ENCODE measurements at places on chromosomes 16 and 17.

- DNase-seq: no peak
Observed at GRCh38 chr16:65681406-65681805, 559.5 kb upstream of the CDH11 start.

DNA sequence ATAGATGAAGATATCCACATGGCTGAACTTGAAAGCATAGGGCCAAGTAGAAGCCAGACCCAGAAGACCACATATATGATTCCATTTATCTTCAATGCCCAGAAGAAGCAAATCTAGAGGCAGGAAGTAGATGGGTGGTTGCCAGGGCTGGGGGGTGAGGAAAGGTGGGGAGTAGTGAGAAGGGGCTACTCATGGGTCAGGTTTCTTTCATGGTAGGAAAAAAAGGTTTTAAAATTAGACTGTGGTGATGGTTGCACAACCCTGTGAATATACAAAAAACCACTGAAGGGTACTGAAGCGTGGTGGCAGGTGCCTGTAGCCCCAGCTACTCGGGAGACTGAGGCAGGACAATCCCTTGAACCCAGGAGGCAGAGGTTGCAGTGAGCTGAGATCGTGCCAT is 5.4 kb downstream of the CD2BP2 start:
- no peak for DNase-seq

DNA sequence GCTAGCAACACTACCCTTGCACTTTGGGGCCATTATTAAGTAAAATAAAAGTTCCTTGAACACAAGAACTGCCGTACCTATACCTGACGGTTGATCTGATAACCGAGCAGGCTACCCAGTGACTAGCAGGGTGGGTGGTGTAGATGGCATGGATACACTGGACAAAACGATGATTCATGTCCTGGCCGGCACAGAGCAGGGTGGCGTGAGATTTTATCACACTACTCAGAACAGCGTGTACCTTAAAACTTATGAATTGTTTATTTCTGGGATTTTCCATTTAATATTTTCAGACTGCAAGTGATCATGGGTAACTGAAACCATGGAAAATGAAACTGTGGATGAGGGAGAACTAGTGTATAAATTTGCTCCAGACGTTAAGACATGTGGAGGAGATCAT is 41.0 kb upstream of the MSI2 start:
- no peak for DNase-seq

DNA sequence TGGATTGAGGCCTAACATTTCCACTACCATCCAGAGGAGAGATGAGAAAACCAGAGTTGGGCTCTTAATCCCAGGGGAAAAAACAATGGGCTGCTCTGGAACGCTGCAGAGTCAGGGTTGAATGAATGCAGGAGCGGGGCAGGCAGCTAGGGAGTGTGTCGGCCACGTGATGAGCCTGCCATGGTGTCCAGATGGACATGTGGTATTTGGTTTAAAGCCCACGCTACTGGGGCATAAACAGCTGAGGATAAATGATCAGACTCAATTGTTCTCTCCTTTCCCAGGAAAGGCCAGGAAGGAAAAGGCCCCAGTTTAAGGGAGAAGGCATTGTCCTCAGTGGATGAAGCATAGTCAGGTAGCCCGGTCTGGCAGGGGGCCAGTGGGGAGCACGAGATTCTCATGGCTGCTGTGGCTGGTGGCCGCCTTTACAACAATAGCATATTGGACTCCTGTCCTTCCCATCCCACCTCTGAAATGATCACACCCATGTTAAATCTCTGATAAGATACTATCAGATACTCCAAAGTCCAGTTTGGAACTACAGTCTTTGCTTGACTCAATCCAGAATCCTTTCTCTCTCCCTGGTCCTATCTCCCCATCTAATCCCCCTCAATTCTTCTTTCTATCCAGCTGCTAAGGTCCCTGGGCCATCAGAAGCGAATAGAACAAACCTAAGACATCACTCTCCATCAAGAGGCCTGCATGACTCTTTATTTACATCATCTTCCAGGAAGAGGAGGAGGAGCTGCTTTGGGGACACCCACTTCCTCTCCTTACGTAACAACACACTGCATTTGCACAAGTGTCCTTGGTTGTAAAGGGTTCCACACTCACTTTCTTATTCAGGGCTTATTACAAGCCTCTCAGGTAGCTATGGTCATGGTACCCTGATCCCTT is 20.4 kb downstream of the CA4 start:
- no peak for DNase-seq

GRCh38 chr16:73190256-73190655 is 142.3 kb upstream of the ZFHX3 start:
- no peak for DNase-seq

GRCh38 chr17:77307479-77308198 is 166.9 kb downstream of the SEC14L1 start:
- no peak for DNase-seq
